Neuronal stem cell (in vitro differentiated cells): ENCODE measurements at places on chromosomes 2 and 18.

DNA sequence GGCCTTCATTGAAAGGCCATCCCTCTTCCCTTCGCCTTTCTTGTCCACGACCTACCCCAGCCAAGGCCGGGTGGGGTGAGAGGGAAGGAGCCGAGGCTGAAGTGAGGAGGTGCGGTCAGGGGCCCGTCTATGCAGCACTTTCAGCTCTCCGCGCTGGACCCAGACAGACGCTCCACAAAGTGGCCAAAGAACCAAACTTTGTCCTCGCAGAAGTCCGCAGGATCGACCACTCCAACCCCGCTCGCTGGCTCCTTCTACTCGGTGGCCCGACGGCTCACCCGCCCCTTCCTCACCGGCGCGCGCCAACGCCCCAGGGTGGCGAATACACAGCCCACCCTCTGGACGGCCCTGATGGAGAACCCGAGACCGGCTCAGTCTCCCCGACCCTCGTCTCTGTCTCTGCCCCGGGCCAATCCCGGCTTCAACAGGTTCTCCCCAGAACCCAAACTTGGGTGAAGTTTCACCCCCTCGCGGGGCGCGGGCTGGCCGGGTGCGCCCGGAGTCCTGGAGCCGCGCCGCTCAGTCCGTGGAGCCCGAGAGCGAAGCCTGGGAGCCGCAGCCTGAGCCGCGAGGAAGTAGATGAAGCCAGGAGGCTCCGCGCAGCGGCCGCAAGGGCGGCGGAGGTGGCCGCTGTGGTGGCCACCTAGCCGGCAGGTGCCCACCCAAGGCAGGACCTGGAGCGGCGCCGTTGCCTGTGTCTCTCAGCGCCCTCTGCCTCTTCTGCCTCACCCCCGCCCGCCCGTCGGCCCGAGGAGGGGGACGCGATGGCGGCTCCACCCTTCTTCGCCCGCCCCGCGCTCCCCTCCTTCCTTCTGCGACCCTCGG, 26.7 kb upstream of the ALPP start:
- no peak for DNase-seq

DNA sequence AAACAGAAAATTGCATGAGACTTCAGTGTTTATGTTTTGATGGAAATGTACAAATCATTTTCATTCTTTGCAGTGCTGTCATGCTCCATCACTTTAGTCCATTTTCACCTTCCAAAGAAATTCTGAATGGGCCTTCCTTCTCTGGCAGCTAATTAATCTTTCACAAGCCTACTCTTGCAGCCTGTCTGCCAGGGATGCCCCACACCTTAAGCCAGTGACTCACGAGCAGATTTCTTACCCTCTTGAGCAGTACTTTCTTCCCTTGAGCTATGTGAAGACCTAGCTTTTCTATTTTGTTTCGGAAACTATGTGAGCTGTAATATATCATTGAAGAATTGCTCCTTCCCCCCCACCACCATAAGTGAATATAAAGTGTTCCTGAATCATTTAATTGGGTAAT, 404.3 kb upstream of the VWC2L start:
- no peak for DNase-seq

GRCh38 chr2:10493634-10494281, 45.6 kb upstream of the ODC1 start:
- DNase-seq: no peak

GRCh38 chr2:31231571-31232302, 2.2 kb upstream of the EHD3 start:
- DNase-seq: no peak

DNA sequence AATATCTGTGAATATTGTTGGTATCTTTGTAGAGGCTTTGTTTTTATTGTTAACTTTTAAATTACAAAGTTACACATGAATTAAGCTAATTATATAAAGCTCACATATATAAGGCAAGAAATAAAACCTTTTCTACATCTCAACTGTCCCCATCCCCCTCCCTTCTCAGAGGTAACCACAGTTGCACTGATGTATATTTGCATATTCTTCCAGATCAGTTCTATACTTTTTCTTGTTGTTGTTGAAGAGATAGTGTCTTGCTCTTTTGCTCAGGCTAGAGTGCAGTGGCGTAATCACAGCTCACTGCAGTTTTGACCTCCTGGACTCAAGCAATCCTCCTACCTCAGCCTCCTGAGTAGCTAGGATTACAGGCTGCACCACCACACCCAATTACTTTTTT, 36.0 kb upstream of the CDC42EP3 start:
- no peak for DNase-seq
